ENCODE measurements at places on chromosomes 2 and 18. TPM values are rescaled to one million over a fixed set of nuclear protein-coding genes. Genes with fewer than 3 reads are reported as not detected.

Gene SERPINB10
- total RNA-seq: not detected

Gene GALNT3
- 1.1 TPM for total RNA-seq

Gene NGEF
- total RNA-seq: not detected

Gene NLRC4
- 0.31 TPM for total RNA-seq

Gene SCYGR4
- total RNA-seq: not detected

Gene C1QL2
- not detected for total RNA-seq

DNA sequence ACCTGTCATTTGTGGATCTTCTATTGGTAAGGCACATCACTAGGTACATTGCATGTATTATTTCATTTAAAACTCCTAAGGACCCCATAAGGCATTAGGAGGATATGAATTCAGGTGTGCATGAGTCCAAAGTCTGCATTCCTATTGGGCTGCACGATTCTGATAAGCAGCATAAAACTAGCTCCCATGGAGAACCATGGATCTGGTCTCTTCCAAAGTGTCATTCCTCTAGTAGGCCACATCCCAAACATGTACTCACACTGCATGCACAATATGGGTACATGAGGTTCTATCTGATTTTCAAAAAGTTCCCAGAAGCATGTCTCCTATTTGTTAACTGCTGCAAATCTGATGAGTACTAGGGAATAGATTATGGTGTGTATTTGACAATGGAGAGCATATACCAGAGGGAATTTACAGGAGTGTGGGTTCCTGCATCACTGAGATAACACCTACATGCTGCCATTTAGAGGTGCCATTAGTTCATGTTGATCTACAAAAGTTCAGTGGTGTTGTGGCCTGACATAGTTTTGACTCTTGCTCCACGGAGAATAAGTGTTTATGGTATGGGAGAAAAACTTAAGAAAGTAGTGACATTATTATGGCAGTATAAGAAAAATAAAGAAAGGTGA is 11.3 kb downstream of the CYTIP start:
- ATAC-seq: no peak

DNA sequence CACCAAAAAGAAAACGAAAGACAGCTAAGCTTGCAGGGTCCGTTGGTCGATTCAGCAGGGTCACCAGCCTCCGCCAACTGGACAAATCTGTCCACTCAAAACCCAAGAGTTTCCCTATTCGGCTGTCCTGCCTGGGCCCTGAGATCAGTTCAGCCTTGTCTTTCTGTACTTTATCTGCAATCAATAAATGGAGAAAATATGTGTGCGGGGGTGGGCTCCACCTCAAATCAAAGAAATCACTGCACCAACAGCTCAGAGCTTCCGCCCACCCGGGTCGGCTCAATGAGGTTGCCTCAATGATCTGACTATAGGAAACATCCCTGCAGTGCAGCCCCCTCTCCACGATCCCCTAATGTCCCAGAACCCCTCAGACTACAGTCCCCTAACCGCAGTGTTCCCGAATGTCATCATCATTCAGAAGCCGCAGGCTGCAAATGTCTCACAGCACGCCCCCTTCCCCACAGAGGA is 447 bp downstream of the GGCX start:
- no peak for ATAC-seq

All from gastroesophageal sphincter (tissue), 4 donors.